ENCODE measurements at places on chromosomes 3 and 15.

DNA sequence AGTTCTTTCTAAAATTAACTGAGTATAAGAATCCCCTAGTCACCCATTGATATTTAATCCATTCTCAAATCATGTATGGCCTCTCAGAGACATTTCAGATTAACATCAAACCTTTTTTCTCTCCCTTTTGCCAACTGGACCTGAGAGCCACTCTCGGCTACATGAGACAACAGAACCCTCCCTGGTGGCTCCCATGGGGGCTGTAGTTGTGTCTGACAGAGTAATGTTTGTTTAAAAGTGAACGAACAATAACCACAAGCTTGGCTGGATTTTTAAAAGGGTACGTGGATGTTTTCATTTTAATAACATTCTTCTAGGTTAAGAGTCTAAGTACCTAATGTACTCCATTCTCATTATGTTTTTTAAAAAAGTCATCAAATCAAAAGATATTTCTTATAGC is 37.1 kb downstream of the P3H2 start:
- peak; percentile 38 for DNase-seq

GRCh38 chr3:97952280-97952679 is 20.0 kb downstream of the RIOX2 start:
- peak; percentile 86 for DNase-seq

DNA sequence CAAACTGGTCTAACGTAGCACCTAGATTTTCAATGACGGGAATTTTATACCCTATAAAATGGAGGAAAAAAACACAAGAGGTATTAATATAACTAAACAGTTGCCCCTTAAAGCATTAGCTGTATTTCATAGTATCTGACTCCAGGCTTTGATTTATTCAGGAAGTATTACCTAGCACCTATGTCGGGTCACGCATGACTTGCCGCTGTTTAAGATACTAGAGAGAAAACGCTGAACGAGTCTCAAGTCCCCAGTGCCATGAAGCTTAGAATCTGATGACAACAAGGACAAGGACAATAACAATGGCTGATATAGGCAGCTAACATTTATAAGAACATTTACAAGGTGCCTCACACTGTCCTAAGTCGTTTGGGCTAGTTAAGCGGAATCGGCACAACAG is 1.9 kb downstream of the SNRPA1 start:
- DNase-seq, result no peak

GRCh38 chr3:43405888-43406642 is 119.7 kb downstream of the SNRK start:
- peak; percentile 83 for DNase-seq

DNA sequence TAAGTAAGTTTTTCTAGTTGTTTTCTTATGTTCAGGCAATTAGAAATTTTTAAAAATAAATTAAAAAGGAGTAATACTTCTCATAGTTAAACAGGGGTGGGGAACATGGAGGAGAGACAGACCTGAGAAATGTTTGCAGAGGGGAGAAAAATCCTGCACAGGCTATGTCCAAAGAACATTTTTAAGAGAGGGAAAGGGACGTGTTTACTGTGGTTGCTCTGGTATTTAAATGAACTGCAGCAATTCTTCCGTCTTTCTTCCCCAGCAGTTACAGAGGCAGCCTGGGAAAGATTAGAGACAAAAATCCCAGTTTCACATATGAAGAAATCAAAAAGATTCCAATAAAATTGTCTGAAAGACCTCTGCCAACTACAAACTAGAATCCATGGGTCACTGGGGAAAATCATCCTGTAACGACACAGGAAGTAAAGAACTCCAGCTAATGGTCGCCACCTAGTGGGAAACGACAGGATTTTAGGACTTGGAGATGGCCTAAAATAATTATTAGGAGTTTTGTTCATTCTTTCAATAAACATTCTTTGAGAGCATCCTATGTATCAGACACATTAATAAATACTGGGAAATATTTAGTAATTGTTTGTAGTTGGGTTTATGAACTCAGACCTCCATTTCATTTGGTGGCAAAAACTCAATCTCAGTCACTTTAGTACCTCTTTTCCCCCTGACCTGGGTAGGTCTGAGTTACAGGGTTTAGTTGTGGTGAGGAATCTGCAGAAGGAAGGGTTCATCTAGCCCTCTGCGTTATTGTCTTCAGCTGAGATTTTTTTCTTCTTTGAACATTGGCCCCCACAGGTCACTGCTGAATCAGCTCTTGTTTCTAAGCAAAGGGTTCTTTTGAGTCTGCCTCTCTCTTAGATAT is 69.9 kb upstream of the GOLIM4 start:
- DNase-seq, result peak; percentile 70

DNA sequence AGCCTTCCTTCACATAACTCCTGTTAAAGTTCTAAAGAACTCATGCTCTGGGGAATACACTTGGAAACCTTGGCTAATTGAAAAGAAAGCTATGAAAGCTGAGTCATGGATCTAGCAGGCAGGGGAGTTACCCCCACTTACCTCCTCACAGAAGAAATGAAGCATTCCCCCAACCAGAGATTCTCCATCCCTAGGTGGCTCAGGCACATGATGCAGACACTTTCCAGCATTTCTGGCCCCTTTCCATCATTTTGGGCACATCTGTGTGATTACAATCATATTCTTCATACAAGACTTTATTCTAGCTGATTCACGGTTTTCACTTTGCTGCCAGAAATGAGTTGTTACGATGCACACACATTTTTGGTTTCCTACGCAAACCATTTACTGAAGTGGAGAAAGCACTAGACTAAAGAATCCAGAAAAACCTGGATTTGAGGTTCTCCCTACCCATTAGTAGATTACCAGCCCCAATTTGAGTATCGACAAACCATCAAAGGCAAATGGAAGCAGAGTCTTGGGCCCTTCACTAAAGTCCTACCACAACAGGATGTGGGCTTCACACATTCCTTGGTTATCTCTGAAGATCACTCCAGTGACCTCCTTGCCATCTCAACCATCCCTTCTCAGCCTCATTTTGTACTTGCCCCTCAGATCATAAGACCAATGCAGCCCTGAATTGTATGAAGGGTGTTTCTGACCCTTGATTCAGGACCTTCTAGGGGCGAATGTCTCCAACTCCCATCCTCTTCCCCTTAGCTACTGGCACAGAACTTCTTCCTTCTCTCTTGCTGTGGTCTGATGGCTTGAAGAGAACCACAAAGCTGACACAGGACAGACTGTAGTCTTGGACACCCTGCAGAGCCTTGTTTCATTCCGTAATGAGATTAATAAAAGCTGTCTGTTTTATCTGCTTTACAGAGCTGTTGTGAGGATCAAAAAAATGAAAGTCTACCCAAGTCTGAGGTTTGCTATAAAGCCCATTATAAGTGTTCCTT is 42.5 kb upstream of the SNRK start:
- no peak for DNase-seq

DNA sequence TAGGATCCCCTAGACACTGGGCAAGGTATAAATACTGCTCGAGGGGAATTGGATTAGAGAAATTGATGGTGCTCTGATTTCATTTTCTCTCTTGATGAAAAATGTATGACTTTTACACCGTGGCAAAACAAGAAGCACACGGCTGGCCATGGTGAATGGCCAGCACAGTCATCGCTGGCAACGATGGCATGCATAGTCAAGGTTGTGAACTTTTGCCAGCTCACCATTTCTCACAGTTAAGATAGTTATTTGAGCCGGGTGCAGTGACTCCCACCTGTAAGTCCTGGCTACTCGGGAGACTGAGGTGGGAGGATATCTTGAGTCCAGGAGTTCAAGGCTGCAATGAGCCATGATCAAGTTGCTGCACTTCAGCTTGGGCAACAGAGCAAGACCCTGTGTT is 95.4 kb downstream of the HMG20A start:
- DNase-seq, result no peak

GRCh38 chr3:100719136-100719535 is 9.8 kb downstream of the TFG start:
- no peak for DNase-seq

DNA sequence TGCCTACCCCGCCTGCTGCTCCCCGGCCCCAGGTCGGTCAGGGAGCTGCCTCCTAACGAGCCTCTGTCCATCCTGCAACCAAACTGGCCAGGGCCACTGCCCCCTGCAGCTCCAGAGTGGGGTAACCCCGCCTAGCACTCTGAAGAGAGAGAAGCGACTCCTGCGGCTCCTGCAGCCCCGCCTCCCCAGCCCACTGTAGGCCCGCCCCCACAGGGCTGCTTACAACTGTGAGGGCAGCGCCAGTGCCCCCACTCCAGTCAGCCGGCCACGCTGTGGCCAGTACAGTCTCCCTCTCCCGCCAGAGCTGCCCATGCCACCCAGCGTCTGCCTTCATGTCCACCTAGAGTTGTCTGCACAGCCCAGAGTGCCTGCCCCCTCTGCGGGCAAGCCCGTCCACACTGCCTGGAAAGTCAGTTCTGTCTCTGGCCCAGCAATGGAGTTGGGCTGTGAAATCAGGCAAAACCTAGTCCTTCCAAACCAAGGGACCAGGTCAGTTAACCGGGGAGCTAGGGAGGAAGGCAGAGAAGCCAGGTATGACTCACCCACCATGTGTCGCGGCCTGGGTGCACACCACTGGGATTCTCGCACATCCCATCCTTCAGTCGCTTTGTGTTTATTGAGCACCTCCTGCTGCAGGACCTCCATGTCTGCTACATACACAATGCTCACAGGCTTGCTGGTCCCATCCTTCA is 2.4 kb downstream of the UCN2 start:
- peak; percentile 49 for DNase-seq

- DNase-seq, result peak; percentile 6
These were observed 244.4 kb downstream of the ZBTB20 start for GRCh38 chr3:114902691-114903101.

DNA sequence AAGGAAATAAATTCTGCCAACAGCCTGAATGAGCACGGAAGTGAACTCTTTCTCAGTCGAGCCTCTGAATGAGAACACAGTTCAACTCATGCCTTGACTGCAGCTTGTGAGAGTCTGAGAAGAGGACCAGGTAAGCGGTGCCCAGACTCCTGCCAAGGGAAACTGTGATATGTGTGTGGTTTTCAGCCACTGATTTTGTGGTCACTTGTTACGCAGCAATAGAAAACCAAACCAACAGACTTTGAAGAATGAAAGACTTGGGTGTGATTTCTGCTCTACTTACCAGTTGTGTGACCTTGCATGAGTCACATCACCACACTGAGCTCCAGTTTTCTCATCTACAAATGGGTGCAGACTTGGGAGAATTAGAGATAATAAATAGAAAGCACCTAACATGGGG is 30.6 kb upstream of the FAM107A start:
- peak; percentile 56 for DNase-seq

- DNase-seq, result peak; percentile 21
These were observed 114.8 kb downstream of the OXNAD1 start for GRCh38 chr3:16379838-16380237.

DNA sequence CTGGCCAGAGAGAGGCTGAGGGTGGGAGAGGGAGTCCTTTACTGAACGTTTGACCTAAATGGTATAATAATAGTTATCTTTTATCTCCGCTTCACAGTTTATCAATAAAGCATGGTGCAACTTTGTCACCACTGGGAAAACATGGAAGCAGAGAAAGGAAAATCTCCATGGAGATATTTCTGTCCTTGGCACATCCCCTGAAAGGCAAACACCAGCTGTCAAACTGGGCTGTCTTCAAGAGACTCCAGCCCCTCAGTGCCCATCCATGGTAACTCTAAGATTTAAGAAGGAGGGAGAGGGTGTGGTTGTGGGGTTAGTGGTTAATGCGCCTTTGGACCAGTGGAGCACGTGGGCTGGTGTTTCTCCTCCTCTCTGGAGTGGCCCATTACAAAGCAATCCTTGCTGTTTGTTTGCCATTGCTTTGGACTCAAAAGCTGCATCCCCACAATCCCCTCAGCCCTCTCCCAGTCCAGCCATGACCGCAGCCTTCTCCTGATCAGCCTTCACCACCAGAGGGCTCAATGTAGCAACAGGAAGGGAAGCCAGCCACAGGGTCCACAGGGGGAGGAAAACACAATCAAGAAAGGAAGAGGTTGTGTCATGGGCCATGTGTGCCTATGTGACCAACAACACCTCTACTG is 38.2 kb upstream of the FAM174B start:
- peak; percentile 18 for DNase-seq

DNA sequence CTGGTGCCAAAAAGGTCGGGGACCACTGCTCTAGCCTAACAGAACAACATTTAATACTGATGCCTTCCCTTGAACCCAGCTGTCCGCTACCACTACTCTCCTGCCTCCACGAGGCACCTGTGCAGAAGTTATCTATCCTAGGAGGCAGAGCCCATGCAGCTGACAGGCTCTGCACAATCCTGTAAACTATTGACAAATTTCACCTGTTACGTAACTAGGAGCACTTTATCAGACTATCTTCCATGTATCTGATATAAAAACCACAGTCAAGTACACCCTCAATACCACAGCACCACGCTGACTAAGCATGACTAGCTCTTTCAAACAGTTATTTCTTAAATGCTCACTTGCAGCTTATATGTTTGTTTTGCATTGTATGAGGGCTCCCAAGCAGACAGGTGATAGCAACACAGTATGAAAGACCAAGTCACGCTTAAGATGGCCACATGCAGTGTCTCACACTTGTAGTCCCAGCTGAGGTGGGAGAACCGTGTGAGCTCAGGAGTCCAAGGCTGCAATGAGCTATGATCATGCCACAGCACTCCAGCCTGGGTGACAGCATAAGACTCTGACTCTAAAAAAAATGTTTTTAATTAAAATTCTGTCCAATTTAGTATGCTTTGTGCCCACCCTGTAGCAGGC is 4.5 kb upstream of the IL17RC start:
- DNase-seq, result peak; percentile 88

GRCh38 chr3:185164428-185165217 is 11.8 kb upstream of the C3orf70 start:
- DNase-seq, result no peak

DNA sequence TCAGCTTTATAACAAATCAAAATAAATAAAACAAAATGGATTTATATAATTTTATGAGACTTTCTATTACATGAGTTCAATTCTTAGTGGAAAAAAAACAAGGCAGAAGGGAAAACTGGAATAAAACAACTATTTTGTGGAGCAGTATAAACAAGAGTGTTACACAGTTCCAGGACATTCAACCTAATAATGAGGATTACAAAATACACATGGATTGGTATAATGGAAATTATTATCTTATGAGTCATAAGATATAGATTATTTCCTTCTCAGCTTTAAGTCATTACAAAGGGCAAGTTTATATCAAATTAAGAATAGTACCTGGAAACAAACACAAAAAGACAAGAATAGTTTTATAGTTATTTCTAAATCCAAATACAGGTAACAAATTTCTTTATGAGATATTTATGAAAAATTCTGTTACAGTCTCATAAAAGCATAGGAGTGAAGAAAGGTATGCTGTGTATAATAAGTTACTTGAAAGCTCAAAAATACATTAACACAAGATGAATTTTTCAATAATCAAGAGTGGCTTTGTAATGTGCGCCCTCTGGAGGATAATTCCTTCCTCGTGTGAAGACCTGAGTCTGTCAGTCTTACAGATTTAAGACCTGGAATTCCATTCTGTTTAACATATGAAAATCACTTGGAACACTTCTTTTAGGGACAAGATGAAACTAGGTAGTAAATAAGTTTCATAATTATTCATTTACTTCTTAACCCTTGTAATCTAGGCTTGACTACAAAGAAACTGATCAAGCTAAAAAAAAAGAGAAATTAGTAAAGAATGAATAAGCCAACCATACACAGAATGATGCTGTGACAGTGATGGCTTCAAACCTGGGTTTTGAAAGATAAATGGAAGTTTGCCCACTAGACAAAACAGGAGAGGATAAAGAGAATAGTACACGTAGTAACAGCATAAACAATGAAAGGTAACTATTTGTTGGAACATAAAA is 9.5 kb downstream of the COPS2 start:
- DNase-seq, result peak; percentile 77

- DNase-seq, result peak; percentile 2
These were observed 32.2 kb downstream of the SLC6A11 start for GRCh38 chr3:10848261-10848660.

- DNase-seq, result no peak
These were observed 1314.6 kb upstream of the GBE1 start for GRCh38 chr3:83076041-83076440.
